ENCODE measurements at places on chromosomes 4 and X.

DNA sequence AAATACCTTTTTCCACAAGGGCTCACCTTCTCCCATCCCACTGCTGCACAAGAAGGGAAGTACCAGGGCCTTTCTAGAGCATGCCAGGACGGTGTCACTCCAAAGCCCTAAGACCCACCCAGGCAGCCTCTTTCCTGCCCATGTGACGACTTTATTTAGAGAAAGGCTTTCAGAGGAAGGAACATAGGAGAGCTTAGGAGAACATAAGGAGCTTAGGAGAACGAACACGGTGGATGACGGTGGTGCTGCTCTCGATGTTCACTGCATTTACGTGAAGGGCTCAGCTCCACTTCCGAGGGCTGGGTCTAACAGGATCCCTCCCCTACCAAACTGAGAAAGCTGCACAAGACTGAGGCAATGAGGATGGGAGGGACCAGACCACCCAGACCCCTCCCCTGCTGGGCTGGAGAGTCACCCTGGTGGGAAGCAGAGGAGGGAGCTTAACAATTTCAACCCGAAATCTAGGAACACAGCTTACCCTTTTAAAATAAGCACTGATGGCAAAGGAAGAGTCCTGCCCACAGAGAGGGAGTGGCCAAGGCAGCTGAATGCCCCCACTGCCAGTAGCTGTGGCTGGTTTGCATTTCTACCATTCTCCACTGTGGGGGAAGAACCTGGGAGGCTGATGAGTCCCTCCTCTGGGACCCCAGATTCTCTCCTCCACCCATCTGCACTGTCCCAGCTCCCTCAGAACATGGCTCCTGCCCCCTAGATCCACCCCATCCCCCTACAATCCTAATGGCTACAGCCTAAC, 29.8 kb downstream of the ZFYVE28 start:
- no peak for ATAC-seq

DNA sequence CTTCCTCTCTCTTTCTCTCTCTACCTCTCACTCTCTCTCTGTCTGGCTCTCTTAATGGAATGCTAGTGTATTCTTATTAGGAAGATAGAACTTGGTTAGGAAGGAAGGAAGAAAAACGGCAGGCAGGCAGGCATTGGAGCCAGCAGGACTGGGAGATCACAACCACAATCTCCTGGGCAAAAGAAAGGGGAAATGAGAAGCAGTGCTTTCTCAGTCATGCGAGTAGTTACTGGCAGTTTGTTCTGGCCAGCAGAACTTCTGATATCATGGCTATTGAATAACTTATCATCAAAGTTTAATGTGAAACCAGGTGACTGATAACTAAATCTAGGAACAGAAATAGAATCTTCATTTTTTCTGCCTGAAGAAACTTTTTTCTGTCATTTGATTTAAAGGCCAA, 60.9 kb upstream of the PAGE1 start:
- no peak for ATAC-seq

GRCh38 chr4:182142176-182143085, 100.8 kb upstream of the TENM3 start:
- peak; percentile 10 for ATAC-seq

- ATAC-seq, result peak; percentile 49
Observed at GRCh38 chr4:110049951-110050925, 137.6 kb downstream of the EGF start.

GRCh38 chr4:154476232-154476631, 15.4 kb downstream of the DCHS2 start:
- no peak for ATAC-seq

DNA sequence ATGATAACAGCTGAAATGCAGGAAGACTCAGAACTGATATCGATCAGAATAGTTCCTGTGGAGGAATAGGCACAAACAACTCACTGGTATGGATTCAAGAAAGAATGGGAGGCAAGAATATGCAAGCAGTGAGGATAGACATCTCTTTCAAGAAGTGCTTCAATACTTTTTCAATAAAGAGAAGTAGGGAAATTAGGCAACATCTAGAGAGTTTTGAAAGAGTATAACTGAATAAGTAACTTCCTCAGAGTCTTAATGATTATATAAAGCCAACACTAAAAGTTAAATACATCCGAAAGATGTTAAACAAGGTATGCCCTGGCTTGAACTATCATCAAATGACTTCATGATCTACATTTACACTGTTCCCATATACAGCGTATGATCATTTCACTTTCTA, 1443.0 kb downstream of the PCDH7 start:
- ATAC-seq, result no peak

DNA sequence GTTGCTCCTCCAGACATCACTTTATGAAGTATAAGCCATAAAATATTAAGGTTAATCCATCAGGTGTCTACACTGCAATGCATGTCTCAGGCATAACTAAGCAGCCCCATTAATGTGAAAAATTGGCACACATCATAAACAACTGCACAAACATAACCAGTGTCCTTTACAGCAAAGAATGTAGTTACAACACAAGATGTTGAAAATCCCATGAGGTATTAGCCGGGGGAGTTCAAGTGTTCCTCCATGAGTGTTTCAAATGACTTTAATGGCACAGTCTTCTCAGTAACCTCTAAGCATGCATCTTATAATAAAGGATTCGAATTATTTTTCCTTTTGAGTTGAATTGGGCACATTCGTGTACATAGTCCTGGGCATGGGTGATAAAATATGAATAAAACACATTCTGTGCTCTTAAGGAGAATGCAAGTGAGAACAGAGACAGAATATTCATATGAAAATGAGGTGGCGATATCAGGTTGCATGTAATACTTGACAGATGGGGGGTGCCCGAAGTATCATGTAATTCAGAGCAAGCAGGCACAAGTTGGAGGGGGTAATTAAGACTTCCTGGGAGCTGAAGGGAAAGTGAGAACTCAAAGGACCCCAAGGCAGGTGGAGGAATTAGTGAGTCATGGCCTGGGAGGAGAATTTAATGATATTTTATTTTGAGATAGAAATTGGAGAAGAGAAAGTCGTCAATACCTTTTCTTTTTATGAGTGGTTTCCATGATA, 18.2 kb upstream of the VCX2 start:
- ATAC-seq, result no peak
